Fibroblast of skin of left biceps (primary cell): ENCODE measurements at places on chromosomes 11 and 22.
A peak's percentile ranks its signal among the peaks of the same experiment; 100 is the strongest.

- no peak for DNase-seq
Observed at GRCh38 chr11:83192606-83193245, 786 bp upstream of the ANKRD42 start.

DNA sequence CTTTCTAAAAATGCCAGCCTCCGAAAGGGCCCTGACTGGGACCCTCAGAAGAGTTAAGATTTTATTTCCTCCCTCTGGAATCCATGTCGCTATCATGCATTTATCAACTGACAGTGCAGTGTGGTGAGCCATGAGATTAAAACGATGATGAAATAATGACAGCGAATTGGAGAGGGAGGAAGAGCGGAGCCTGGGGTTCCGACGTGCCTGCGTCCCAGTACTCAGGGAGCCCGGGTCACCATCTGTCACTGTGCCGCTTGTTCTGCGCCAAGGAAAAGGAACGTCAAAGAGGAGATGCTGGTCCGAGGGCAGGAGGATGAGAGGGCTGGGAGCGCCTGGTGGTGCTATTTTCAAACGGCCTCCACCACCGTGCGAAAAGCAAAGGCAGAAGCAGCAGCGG lies 46.2 kb downstream of the MACROD1 start:
- DNase-seq = no peak

DNA sequence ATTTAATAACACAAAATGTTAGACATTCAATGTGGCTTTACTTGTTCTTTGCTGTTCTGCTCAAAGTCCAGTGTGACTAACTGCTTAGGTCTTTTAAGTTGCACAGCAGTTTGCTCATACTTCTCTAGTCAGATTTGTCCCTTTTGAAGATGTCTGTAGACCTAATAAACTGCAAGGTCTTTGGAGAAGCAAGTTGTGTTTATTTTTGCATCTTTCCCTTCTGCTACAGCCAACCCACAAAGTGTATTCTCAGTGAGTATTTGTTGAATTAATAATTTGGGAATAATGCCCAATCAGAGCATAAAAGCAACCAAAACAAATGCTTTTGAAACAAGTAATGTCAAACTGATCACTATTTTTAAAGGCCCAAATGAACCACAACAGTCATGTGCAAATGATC lies 312.5 kb downstream of the CADM1 start:
- no peak for DNase-seq

DNA sequence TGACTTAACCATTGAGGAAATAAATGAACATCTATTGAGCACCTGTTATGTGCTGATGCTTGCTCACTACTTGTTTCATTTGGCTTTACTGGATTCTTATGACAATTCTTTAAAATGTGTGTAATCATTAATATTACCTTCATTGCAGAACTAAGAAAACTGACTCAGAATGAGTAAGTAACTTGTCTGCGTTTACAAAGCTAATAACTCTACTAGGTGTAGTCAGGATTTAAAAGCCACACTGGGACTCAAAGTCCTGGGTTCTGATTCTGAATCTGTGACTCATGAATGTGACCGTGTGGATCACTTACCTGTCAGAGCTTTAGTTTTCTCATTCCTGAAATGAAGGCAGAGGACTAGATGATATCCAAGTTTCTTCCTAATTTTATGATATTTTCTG lies 23.4 kb upstream of the KIRREL3 start:
- no peak for DNase-seq

DNA sequence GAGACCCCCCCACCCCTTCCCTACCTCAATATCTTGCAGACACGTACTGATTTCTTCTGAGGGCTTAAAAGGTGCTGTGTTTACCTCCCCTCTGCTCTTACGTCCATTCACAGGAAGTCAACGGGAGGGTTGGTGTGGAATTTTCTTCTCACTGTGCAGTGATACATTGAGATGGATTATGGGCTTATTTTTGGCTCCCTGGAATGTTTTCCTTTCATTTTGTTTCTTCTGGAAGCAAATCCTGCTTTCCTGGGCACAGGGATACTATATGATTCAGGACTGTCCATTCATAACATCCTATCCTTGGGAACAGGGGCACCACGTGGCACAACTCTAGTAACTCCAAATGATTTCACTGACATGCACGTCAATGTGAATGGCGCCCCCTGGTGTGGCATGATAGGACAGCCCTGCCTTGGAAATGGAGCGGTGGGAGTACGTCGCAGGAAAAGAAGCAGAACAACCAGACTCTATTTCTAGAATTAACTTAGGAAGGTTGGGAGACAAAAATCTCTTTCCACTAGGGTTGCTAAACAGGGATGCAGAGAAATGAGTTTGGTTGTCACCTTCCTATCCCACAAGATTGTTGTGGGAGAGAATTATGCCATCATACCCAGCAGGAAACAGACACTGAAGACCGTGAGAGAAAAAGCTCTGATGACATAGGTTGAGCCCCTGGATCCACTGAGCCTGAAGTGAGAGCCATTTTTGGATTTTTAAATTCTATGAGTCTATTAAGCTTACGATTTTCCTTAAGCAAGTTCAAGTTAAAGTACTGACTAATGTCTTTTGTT lies 146.5 kb upstream of the RAG2 start:
- peak; percentile 17 for DNase-seq

GRCh38 chr22:28443526-28443876 lies 236.1 kb downstream of the TTC28 start:
- no peak for DNase-seq

DNA sequence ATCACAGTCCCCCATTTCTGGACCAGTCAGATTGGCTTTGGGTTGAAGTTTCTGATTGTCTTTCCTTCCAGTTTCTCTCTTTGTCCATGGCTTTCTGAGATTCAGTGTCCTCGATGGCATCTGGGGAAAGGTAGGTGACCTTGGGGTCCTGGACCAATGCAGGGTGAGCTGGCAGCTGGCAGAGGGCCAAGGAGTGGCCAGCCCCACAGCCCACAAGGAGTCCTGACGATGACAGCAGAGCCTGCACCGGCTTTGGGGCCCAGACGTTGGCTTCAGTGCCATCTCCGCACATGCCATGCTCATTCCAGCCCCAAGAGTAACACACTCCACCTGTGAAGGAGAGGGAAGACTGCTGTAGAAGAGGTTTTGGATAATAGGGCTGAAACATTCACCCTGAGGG lies 53.5 kb downstream of the KCNC1 start:
- DNase-seq = no peak

GRCh38 chr22:46634011-46634699 lies 14.0 kb downstream of the GRAMD4 start:
- no peak for DNase-seq

- no peak for DNase-seq
Observed at GRCh38 chr22:34855471-34855870, 210.5 kb upstream of the ISX start.

DNA sequence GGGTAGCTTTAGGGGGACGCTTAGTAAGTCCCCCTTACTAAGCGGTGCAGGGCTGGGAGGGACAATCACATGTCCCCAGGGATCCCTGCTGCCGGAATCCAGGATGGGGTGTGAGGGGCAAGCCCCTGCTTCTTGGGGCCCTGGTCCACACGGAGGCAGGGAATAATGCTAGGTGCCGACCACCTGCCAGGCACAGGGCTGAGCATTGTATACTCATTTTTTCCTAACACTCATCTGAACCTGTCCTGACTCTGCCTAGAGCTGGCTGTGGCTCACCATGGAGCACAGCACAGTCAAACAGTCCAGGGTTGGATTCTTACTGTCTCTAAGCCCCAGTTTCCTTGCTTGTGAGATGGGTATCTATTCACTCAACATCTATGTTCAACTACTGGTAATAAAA lies 1.4 kb upstream of the LTBP3 start:
- no peak for DNase-seq

GRCh38 chr11:83827520-83827919 lies 541.4 kb upstream of the CCDC90B start:
- peak; percentile 52 for DNase-seq
